ENCODE measurements at places on chromosomes 16 and 17. TPM values are rescaled to one million over a fixed set of nuclear protein-coding genes. Genes with fewer than 3 reads are reported as not detected.

- no peak overlapping the region for H3K4me3 ChIP-seq
- DNase-seq = no peak
- no peaks in the 10 kb centered on the region for H3K36me3 ChIP-seq
- H3K27ac ChIP-seq = no peak overlapping the region
Measured at GRCh38 chr16:53817117-53817755, 113.3 kb downstream of the FTO start.

DNA sequence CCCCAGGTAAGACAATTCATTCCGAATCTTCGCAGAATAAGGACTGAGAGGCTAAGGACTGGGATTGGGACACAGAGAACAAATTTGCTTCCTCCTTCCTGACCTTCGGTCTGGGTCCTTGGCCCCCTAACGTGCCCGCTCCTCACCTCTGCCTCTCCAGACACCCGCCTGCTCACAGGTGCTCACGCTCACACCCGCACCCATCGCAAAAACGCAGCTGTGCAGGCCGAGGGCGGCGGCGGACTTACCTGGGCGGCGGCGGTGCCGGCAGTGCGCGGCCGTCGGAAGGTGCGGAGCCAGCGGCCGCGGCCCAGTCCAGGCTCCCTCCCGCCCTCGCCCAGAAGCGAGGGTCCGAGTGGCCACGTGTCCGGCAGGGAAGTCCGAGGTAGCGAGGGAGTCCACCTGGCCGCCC, 7.1 kb upstream of the HOXB9 start:
- no peak for DNase-seq
- peaks cover 10% of the 10 kb centered on the region for H3K4me1 ChIP-seq
- H3K4me3 ChIP-seq = no peak overlapping the region
- no peaks in the 10 kb centered on the region for H3K27me3 ChIP-seq

SPATA22 gene
- not detected for total RNA-seq

GRCh38 chr16:361872-362701, 8.3 kb downstream of the MRPL28 start:
- H3K27me3 ChIP-seq = no peaks in the 10 kb centered on the region
- H3K36me3 ChIP-seq = peaks cover 10% of the 10 kb centered on the region
- H3K27ac ChIP-seq = no peak overlapping the region
- peaks cover 4% of the 10 kb centered on the region for H3K4me1 ChIP-seq
- DNase-seq = peak; percentile 85

CBLN1 gene
- total RNA-seq = 0.10 TPM

KRT32 gene
- total RNA-seq = not detected

COPZ2 gene
- total RNA-seq = 33.5 TPM

DNA sequence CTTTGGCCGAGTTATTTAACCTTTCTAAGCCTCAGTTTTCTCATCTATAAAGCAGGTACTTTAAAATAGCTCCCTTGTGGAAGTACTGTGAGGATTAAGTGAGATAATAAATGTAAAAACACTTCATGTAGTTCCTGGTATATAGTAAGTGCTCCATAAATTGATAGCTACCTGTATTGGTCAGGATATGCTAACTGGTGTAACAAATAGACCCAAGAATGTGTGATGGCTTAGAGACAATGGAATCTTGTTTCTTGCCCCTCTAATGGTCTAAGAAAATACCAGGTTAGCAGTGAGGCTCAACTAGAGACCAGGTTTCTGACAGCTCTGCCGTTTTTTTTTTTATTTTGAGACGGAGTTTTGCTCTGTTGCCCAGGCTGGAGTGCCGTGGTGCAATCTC, 29.8 kb downstream of the CCR7 start:
- H3K36me3 ChIP-seq = no peaks in the 10 kb centered on the region
- no peak for DNase-seq
- H3K4me3 ChIP-seq = no peak overlapping the region
- peaks cover 79% of the 10 kb centered on the region for H3K4me1 ChIP-seq

SPNS2 gene
- total RNA-seq = 50.7 TPM

TAC4 gene
- total RNA-seq = not detected

DNA sequence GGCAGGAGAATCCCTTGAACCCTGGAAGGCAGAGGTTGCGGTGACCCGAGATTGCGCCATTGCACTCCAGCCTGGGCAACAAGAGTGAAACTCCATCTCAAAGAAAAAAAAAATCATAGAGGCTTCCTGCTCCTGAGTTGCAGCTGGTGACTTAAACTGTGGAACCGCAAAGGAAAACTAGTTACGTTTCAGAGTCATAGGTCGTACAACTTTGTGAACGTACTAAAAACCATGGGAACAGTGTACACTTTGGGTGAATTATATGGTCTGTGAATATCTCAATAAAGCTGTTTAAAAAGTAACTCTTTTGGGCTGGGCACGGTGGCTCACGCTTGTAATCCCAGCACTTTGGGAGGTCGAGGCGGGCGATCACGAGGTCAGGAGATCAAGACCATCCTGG, 23.6 kb downstream of the SLC5A10 start:
- no peaks in the 10 kb centered on the region for H3K27me3 ChIP-seq
- H3K4me1 ChIP-seq = no peaks in the 10 kb centered on the region
- DNase-seq = no peak
- peaks cover 26% of the 10 kb centered on the region for H3K36me3 ChIP-seq
- no peak overlapping the region for H3K4me3 ChIP-seq
